ENCODE measurements at places on chromosomes 2 and 18. TPM values are rescaled to one million over a fixed set of nuclear protein-coding genes. Genes with fewer than 3 reads are reported as not detected.

Gene LTBP1
- 0.33 TPM for total RNA-seq

Gene IL1R1
- 1.5 TPM for total RNA-seq

Gene LYG2
- total RNA-seq = not detected

Gene KLHL41
- not detected for total RNA-seq

Gene ABCG5
- total RNA-seq = not detected

Gene MLPH
- not detected for total RNA-seq

Gene RAB27B
- total RNA-seq = 5.0 TPM

Gene SLC23A3
- total RNA-seq = 2.3 TPM

Gene LAMA1
- total RNA-seq = not detected

Gene TEX44
- not detected for total RNA-seq

Gene CD8A
- total RNA-seq = 4.8 TPM

Gene ST8SIA5
- not detected for total RNA-seq

Gene STON1
- total RNA-seq = 3.0 TPM

Gene MYO3B
- total RNA-seq = 0.18 TPM
